ENCODE measurements at places on chromosomes 5 and 9. TPM values are rescaled to one million over a fixed set of nuclear protein-coding genes. Genes with fewer than 3 reads are reported as not detected.

DNA sequence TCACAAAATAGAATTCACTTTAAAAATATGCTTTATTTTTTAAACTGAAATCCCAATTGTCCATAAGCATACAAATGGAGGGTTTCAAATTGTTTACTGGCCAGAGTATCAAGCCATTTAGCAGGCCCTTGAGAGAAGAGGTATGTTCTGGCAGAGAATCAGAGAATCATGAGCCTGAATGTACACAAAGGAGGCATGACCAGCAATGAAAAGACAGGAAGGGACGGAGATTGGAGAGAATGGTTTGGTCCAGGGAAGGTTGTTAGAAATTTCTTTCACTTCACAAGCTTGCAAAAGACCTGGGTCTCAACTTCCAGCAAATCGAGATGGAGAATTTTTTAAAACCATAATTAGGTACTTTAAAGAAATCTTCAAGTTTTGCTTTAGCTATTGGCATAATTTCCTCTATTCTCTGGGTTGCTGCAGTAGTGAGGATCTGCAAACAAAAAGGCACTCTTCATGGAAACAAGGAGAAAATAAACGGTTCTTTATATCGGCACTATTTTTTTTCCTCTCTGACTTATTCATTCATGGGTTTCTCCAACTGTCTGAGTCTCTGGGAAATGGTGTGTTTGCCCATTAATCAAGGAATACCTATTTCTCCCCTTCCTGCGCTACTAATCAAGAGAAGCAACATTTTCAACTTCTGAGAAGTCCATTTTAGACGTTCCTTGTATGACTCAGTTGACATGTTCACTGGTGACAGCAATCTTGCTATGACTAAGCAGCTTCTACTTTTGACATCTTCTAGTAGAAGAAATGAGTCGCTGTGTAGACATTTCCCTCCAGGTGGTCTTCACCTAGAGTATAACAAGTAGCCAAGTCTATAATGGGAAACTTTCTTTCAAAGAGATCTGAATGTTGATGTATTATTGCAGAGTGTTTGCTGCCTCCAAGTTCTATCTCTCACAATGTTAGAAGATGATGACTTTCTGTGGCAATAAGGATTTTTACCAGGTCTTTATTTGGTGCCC lies 23.1 kb upstream of the ERCC6L2 start:
- no peak for DNase-seq

DNA sequence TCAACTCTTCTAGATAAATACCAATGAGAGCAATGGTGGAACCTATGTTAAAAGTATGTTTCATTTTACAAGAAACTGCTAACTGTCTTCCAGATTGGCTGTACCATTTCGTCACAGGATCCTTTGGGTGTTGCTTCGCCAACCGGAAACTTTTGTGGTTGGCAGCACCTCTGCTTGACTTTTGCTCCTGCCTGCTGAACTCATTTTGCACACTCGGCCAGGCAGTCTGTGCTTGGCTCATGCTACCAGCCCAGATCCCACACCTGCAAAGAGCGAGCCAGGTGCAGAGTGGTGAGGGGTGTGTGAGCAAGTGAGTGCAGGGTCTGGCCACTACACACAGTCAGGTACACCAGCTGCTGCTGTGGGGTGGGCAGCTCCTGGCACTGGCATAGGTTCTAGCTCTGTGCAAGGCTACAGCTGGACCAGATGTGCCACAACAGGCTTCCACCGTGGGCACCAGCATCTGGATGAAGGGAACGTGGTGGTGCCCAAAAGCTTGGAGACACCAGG lies 422.3 kb downstream of the PRR16 start:
- no peak for DNase-seq

DNA sequence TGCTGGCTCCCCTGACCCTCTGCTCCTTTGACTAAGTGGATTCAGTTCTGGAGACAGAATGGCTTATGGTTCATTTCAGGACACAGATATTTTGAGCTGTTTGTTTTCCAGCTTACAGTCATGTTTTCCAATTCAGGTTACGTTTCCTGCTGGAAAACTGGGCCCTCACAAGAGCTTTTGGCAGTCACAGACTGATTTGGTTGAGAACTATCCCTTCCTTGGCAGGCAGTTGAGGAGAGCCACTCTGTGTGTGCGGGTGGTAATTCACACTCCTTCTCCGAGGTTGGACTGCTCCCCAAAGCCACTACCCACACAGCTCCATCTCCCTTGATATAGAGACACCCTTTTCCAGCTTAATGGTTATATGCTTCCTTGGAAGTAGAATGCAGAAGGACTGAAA lies 534.5 kb downstream of the TMEM38B start:
- peak; percentile 59 for DNase-seq

GRCh38 chr5:58248221-58248620 lies 211.7 kb downstream of the PLK2 start:
- no peak for DNase-seq

SCGB3A1 gene
- not detected for total RNA-seq

DNA sequence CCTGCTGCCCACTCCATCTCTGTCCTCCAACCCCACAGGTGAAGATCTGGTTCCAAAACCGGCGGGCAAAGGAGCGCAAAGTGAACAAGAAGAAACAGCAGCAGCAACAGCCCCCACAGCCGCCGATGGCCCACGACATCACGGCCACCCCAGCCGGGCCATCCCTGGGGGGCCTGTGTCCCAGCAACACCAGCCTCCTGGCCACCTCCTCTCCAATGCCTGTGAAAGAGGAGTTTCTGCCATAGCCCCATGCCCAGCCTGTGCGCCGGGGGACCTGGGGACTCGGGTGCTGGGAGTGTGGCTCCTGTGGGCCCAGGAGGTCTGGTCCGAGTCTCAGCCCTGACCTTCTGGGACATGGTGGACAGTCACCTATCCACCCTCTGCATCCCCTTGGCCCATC lies 6.4 kb upstream of the SLC6A7 start:
- no peak for DNase-seq

GRCh38 chr5:95861221-95861863 lies 38.8 kb upstream of the GLRX start:
- DNase-seq, result no peak

- DNase-seq, result no peak
These were observed 412.6 kb downstream of the DMRT2 start for GRCh38 chr9:1462626-1463308.

DNA sequence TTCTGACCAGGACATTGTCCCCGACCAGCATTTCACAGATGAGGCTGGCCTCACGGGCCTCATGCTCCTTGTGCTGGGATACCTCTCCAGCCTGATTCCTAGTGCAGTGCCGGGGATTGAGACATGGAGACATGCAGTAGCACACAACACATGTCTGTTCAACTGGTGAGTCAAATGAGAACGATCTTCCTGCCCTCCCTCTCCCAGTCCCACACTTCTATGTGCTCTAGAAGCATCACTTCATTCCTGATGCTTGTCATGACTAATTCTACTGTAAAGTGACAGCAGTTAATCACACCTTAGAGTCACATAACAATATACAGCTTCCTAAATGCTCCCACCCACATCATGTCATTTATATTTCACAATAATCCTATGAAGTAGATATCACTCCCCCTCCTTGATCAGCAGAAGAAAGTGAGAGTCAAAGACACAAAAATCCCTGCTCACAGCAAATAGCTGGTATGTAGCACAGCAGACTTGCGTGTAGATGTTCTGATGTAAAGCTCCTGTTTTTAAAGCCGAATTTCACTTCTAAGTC lies 101.8 kb downstream of the CCDC192 start:
- DNase-seq, result no peak

DNA sequence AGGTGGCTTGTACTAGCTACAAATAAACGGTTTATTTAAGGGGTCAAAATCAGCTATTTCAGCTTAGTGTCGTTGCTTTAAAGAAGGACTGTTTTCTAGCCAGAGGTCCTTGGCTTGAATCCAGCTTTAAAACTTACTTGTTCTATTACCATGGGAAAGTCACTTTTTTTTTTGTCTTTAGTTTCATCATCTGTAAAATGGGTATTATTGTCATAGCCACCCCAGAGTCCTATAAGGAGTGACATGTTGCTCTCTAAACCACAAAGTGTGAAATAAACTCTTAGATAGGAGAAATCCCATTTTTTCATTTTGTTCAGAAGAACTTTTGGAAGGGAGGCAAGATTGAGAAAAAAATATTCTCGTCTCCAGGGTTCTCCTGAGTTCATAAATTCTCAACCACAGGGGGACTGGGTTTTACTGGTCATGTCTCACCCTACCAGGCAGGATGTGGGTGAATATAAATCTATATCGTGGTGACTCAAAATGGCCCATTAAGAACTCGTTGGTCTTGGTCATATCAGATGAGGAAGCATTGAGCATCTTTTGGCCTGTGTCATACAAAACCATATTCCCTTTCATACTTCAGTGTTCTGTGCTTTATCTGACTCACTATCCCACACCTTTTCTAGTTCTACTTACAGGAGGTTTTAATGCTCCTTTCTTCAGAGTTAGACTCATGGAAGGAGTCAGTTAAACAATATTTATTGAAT lies 202.7 kb upstream of the NR3C1 start:
- no peak for DNase-seq

DNA sequence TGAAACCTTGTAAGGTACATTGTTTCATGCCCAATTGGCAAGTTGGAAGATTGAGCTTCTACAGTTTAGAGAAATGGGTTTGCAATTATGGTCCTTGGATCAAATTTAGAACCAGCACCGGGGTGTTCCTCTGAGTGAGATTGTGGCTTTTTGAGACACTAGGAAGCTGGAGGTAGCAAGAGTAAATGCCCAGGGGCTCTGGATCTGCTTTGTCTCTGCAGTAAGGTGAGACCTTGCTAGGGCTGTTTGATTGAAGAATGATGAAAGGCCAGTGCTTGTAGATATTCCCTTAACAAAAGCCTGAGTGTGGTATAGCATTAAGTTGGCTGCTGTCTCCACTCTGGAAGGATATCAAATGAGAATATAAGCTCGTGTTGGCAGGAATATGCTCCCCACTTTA lies 36.0 kb downstream of the WWC1 start:
- DNase-seq, result no peak

DNA sequence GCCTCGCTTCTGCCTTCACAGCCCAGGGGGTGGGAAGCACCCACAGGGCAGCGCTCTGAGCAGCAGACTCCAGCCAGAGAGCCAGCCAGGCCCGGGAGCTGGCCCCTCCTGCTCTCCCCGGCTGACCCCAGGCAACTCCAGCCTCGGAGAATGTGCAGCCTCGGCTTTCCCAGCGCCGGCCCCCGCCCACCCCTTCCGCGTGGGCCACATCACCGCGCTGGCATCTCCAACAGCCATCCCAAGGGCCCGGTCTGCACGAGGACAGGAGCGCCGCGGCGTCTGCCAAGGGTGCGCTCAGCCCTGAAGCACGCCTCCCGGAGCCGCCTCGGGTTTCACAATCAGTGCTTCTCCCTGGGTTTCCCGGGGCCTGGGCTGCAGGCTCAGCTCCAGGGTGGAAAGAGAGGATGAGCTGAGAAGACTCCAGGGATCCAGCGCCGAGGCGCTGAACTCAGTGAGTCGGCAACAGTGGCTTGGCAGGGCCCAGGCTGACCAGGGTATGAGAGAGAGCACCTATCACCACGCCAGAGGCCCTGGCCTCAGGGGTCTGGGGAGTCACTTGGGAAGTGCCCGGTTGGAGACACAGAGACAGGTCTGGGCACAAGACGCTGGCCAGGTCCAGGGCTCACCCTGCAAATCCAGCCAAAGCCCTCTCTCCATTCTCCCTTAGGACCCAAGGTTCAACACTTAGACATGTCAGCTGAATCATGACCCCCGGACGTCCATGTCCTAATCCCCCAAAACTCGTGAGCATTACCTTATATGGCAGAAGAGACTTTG lies 79.6 kb downstream of the ADAMTS2 start:
- DNase-seq, result peak; percentile 52

- DNase-seq, result no peak
These were observed 159.2 kb upstream of the C9orf72 start for GRCh38 chr9:27732494-27732893.

OTULINL gene
- 13.3 TPM for total RNA-seq

TSSK1B gene
- total RNA-seq, result not detected

SPATA31D4 gene
- total RNA-seq, result not detected

- no peak for DNase-seq
These were observed 58.0 kb downstream of the COL23A1 start for GRCh38 chr5:178532236-178532635.

GRCh38 chr5:147782110-147783028 lies at the start of gene JAKMIP2:
Gene JAKMIP2 (minus strand): TSS chr5:147782728. CDS start chr5:147671806, 110,922 bp downstream.
- DNase-seq, result peak; percentile 96

GRCh38 chr9:96874201-96874785 lies 20.0 kb upstream of the ZNF782 start:
- no peak for DNase-seq

OMD gene
- total RNA-seq, result 5.8 TPM

DNA sequence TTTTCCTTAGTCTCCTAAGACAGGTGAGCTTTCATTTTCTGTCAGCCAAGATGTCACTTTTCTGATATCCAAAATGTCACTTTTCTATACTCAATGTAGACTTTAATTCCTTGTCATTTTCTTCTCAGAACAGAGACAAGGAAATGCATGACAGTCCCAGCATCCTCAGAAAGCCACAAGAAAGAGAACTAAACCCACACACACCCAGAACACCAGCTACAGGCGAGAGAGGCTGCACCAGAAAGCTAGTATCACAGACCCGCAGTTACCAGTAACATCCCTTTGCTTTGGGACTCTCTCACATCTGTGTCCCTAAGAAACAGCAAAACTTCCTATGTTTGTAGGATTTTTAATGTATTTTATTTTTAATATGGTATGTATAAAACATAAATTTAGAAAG lies 17.1 kb downstream of the TRMO start:
- DNase-seq, result no peak

GRCh38 chr9:21854594-21854993 lies 52.2 kb downstream of the MTAP start:
- DNase-seq, result no peak

- DNase-seq, result no peak
These were observed 47.0 kb upstream of the CHD1 start for GRCh38 chr5:98975682-98976407.

DNA sequence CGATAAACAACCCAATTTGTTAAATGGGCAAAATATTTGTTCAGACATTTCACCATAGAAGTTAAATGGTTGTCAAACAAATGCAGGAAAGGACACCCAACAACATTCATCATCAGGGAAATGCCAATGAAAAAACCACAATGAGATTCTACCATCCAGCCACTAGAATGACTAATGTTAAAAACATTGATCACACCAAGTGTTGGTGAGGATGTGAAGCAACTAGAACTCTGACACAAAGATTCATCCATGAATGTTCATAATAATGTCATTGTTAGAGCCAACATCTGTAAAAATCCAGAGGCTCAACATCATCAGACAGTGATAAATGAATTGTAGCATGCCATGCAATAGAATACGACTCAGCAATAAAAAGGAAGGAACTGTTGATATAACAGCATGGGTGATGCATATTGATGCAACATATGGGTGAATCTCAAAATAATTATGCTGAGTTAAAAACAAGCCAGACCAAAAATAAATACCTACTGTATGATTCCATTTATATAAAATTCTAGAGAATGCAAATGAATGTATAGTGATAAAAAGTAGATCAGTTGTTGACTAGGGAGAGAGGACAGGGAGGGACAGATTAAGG lies 55.9 kb upstream of the UNC5A start:
- DNase-seq, result no peak

- no peak for DNase-seq
These were observed 458.2 kb downstream of the GADD45G start for GRCh38 chr9:90062982-90063381.

SPINK5 gene
- not detected for total RNA-seq
